ENCODE measurements at places on chromosomes 13 and 19.

DNA sequence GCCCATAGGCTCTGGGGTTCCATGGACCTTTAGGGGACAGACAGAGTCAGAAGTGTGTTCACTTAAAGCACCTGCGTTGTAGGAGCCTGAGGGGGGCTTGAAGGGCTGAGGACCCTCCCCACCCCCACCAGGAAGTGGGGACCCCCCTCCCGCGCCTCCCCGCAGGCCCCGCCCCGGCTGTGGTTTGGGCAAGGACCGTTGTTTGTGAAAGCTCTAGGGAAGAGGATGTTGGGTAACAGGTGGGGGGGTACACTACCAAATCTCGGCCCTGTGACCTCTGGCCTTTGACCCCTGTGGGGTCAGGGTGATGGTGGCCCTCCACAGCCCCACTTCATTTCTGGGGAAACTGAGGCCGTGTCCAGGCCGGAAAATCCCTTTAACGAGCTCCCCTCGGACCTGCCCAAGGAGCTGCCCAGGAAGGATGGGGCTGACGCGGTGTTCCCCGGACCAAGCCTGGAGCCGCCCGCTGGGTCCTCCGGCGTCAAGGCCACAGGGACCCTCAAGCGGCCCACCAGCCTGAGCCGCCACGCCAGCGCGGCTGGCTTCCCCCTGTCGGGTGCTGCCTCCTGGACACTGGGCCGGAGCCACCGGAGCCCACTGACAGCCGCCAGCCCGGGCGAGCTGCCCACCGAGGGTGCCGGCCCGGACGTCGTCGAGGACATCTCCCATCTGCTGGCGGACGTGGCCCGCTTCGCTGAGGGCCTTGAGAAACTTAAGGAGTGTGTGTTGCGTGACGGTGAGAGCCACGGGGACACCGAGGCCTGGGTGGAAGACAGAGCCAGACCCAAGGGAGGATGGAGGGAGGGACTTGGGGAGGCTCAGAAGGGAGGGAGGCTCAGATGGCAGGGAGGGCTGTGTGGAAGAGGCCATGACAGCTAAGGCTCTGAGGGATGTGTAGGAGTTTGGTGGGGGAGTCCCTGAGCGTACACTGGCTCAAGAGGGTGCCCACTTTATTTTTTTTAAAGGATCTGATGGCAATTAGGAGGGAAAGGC is 1.3 kb downstream of the ARHGAP45 start:
- no peak overlapping the region for H3K27ac ChIP-seq
- H3K27me3 ChIP-seq = no peaks in the 10 kb centered on the region
- no peaks in the 10 kb centered on the region for H3K36me3 ChIP-seq
- peak; percentile 85 for DNase-seq

GRCh38 chr19:9075064-9075949 is 11.6 kb upstream of the OR1M1 start:
- H3K4me3 ChIP-seq = no peak overlapping the region
- no peaks in the 10 kb centered on the region for H3K27me3 ChIP-seq
- no peak overlapping the region for H3K27ac ChIP-seq

GRCh38 chr19:16825312-16826052 is 3.7 kb upstream of the SIN3B start:
- peak; percentile 78 for DNase-seq
- H3K4me1 ChIP-seq = no peaks in the 10 kb centered on the region
- peak overlapping the region; percentile 65 for H3K4me3 ChIP-seq
- H3K36me3 ChIP-seq = no peaks in the 10 kb centered on the region
- H3K27ac ChIP-seq = peak overlapping the region; percentile 50

GRCh38 chr13:98685146-98685545 is 67.3 kb downstream of the SLC15A1 start:
- no peaks in the 10 kb centered on the region for H3K4me1 ChIP-seq
- H3K27me3 ChIP-seq = no peaks in the 10 kb centered on the region

DNA sequence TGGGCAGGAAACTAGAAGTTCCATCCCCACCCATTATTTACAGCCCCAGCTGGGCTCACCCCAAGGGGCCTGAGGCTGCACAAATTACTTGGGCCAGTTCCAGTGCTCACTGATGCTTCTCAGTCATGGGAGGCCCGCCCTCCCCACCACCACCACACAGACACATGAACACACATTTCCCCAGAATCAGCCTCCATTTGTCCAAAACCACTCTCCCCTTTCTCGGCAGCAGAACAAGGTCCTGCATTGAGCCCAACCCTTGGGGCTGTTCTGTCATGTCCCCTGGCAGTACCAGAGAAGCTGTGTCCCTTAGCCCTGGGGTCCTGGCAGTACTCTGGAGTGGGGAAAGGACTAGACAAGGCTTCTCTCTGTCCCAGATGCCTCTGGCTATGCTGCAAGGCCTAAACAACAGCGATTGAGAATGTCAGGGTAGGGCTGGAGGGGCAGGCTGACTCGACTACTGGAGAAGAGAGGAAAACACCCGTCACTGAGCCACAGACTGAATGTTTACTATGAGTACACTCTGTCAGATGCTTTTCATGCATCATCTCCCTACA is 21.8 kb downstream of the SAMD4B start:
- DNase-seq = no peak
- no peak overlapping the region for H3K4me3 ChIP-seq
- H3K36me3 ChIP-seq = no peaks in the 10 kb centered on the region
- H3K27me3 ChIP-seq = no peaks in the 10 kb centered on the region

- peak within 1 kb of the TSS; percentile 87 for H3K4me3 ChIP-seq
- no peak within 1 kb of the TSS for H3K27ac ChIP-seq
- DNase-seq = peak; percentile 93
- H3K27me3 ChIP-seq = no peaks in the 10 kb centered on the region
- H3K4me1 ChIP-seq = no peaks in the 10 kb centered on the region
These were observed at the start of gene SCN1B for GRCh38 chr19:35030257-35031071. TSS of gene SCN1B (plus strand) at chr19:35030470. CDS start at chr19:35030821, 351 bp downstream.

- no peak overlapping the region for H3K27ac ChIP-seq
- H3K27me3 ChIP-seq = no peaks in the 10 kb centered on the region
- H3K36me3 ChIP-seq = no peaks in the 10 kb centered on the region
- no peak for DNase-seq
- no peaks in the 10 kb centered on the region for H3K4me1 ChIP-seq
These were observed 112.4 kb downstream of the NUFIP1 start for GRCh38 chr13:44876782-44877324.

- no peaks in the 10 kb centered on the region for H3K4me1 ChIP-seq
- DNase-seq = no peak
These were observed 539 bp downstream of the ZNF554 start for GRCh38 chr19:2820112-2820702.

DNA sequence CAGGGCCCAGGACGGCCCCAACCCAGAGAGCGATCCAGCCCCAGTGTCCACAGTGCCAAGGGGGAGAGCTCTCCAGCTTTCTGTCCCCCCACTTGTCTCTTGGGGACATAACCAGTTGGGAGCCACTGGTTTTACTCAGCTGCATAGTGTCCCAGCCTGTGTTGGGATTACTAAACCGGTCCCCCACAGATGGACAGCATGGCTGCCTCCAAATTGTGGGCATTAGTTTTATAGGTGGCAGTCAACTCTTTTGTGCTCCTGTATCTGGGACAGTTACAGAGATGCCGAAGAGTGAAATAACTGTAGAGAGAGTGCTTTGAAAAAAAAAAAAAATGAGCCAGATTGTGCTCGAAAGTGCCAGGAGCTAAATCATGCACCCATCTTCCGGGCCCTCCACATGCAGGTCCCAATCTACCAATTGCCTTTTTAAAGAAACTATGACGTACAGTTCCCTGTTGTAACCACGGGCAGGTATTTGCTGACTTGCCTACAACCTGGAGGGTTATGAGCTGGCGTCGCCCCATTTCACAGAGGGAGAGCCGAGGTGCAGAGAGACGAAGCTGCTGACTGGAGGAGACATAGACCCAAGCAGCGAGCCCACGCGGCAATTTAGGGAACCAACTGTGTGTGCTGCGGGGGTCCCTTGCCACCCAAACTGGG is 2.4 kb upstream of the NFIC start:
- H3K27me3 ChIP-seq = no peaks in the 10 kb centered on the region
- H3K36me3 ChIP-seq = no peaks in the 10 kb centered on the region

- H3K27me3 ChIP-seq = no peaks in the 10 kb centered on the region
- no peaks in the 10 kb centered on the region for H3K4me1 ChIP-seq
- DNase-seq = no peak
- H3K36me3 ChIP-seq = no peaks in the 10 kb centered on the region
- H3K4me3 ChIP-seq = no peak overlapping the region
These were observed 26.0 kb downstream of the FPR3 start for GRCh38 chr19:51820831-51821446.

- no peak overlapping the region for H3K27ac ChIP-seq
- no peaks in the 10 kb centered on the region for H3K4me1 ChIP-seq
- H3K4me3 ChIP-seq = no peak overlapping the region
- H3K27me3 ChIP-seq = peaks cover 1% of the 10 kb centered on the region
- no peak for DNase-seq
These were observed 667.7 kb downstream of the DIAPH3 start for GRCh38 chr13:59495936-59496512.

- DNase-seq = no peak
- H3K4me1 ChIP-seq = no peaks in the 10 kb centered on the region
- H3K27ac ChIP-seq = no peak overlapping the region
- H3K4me3 ChIP-seq = no peak overlapping the region
- no peaks in the 10 kb centered on the region for H3K27me3 ChIP-seq
- no peaks in the 10 kb centered on the region for H3K36me3 ChIP-seq
These were observed 79.8 kb upstream of the TNFSF11 start for GRCh38 chr13:42494157-42494556.

GRCh38 chr13:111396457-111396856 is 76.0 kb downstream of the TEX29 start:
- H3K4me3 ChIP-seq = no peak overlapping the region
- H3K27me3 ChIP-seq = no peaks in the 10 kb centered on the region
- no peaks in the 10 kb centered on the region for H3K4me1 ChIP-seq
- no peak overlapping the region for H3K27ac ChIP-seq
- DNase-seq = peak; percentile 51
